ENCODE measurements at places on chromosomes 11 and 22. TPM values are rescaled to one million over a fixed set of nuclear protein-coding genes. Genes with fewer than 3 reads are reported as not detected.

DNA sequence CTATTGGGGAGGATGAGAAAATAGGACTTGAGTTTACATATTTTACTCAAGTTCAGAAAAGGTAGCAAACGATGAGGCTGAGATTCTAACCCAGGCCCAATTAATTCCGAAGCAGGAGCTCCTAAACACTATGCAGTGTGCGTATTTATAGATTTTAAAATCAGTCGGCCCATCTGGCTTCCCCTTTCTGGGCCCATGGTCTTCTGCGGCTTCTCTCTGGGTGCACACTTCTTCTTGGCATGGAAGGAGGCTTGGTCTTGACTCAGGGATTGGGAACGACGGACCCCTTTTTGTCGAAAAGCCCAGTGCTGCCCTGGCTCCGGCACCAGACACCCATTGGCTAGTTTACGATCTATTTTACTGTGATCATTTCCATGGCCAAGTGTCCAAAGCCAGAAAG lies 1433.8 kb downstream of the BRD1 start:
- no peak for DNase-seq

GRCh38 chr11:44207292-44207691 lies 102.6 kb downstream of the ALX4 start:
- DNase-seq = no peak

- DNase-seq = no peak
Observed at GRCh38 chr22:26956371-26956770, 299.0 kb downstream of the MIAT start.

The SLC22A6 gene
- total RNA-seq = not detected

The ZNF408 gene
- total RNA-seq = 16.9 TPM

All from H9 (cell line).